ENCODE measurements at places on chromosomes 2 and 18.

- no peak for DNase-seq
Measured at GRCh38 chr2:108288534-108289106, at the start of gene SULT1C2. Gene SULT1C2, plus strand, starts transcription at chr2:108288895. Its CDS starts 4,773 bp downstream, at chr2:108293668.

DNA sequence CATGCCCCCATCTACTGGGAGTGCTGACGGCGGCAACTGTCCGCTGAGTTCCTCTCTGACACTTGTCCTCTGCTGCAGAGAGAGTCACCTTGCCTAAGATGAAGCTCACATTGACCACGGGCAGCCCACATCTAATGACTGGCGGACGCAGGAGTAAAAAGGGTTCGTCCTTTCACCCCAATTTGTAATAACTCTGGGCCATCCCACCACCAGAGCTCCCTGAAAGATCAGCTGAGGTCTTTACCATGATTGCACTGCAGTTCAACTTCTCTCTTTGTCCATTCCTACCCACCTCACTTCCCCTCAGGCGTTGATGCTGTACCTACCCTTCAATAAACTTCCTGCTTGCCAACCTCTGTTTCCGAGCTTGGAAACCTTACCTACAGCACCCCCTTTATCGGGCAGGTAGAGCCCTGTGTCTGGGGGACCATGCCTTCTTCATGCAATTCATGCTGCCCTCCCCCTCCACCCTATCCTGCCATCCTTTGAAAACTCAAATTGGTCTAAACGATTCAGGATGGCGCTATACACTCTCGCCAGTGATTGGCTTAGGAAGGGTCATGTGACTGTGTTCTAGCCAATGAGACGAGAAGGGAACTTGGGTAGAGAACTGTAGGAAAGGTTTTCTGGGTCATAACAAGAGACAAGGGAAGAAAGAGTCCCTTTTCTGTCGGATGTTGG, 10.3 kb upstream of the B3GNT2 start:
- no peak for DNase-seq

DNA sequence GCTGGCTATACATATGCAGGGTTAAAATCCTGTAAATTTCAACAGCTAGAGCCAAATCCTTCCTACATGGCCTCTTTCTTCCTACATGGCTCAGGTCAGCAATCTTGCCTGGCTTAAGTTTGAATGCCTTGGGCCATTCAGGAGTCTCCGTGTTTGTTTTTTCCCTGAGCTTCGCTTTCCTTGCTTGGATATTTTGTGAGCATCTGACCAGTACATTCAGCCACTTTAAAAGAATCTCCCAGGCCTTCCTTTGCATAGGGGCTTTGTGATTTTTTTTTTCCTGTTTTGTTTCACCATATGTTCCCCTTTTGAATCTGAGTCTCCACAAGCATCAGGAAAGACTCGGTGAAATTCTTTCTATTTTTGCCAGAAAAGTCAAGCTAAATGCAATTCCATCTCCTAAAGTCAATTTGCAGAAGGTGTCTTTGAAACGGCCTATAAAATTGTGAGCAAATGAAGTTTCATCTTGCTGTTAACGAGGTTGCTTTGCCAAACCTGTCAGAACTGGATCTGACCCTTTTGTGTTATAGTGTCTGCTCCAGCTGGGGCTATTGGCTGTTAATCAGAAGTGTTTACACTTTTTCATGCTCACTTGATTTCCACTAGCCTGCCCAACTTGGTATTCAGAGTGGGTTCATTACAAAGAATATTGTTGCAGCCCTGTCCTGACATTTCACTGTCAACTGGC, 256.9 kb downstream of the DCC start:
- DNase-seq: no peak

- no peak for DNase-seq
Measured at GRCh38 chr2:88471083-88471942, 18.8 kb upstream of the FOXI3 start.

DNA sequence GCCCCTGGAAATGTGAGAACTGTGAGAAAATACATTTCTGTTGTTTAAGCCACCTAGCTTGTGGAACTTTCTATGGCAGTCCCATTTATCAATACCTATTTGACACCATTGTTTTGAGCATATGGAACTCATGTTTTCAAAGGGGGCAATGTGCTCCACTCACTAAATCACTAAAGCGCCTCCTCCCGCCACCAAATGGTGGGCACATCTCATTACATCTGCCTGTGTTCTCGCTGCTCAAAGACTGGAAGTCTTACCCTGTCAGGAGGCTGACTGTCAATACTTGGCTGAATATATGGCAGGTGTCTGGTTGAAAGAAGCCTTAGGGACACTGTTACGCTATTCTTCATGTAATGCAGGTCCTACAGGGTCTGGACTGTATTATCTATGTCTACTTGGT, 767.7 kb downstream of the TSN start:
- DNase-seq: no peak

DNA sequence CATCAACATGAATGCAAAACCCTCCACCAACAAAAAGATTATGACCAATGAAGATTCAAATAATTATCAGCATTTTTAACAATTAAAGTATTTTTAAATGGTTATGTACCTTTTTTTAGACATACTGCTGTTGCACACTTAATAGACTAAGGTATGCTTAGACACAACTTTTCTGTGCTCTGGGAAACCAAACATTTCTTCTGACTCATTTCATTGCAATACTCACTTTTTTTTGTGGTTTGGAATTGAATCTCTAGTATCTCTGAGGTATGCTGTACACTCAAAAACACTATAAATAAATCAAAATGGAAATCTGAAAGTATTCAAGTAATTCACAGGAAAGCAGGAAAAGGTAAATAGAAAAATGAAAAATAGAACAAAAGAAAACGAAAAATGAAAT, 247.9 kb upstream of the POU3F3 start:
- DNase-seq: no peak

DNA sequence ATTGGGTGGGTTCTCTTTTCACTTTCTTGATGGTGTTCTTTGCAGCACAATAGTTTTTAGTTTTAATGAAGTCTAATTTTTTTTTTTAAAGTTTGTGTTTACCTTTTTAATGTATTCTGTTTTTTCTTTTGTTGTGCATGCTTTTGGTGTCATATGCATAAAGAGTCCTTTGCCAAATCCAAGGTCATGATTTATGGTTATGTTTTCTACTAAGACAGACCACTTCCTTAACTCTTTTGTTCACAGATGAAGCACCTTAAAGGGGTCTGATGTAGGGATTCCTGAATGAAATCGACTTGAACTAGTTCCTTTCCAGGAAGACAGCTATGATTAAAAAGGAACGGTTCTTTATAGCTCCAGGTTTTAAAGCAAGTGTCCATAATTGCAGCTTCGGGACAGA, 23.1 kb downstream of the LPIN1 start:
- DNase-seq: no peak

GRCh38 chr18:69259282-69259681, 141.4 kb upstream of the DOK6 start:
- DNase-seq: no peak

DNA sequence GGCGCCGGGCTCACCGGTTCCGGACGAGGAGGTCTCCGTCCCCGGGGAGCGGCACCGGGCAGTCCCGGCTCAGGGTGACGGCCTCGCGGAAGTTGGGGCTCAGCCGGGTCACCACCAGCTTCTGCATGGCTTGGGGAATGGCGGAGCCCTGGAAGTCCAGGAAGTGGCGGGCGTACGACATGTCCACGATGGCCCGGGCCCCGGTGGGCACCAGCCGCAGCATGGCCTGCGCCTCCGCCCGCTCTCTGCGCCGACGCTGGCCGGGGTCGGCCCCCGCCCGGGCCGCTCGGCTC, 157 bp downstream of the PTGR3 start:
- no peak for DNase-seq

GRCh38 chr2:132701810-132702209, 31.8 kb upstream of the LYPD1 start:
- no peak for DNase-seq

GRCh38 chr2:178108176-178108575, 4.1 kb upstream of the RBM45 start:
- no peak for DNase-seq

GRCh38 chr2:45259138-45259537, 249.9 kb upstream of the SIX2 start:
- DNase-seq: no peak

- DNase-seq: no peak
Measured at GRCh38 chr2:96914332-96914731, 44.5 kb upstream of the SEMA4C start.

DNA sequence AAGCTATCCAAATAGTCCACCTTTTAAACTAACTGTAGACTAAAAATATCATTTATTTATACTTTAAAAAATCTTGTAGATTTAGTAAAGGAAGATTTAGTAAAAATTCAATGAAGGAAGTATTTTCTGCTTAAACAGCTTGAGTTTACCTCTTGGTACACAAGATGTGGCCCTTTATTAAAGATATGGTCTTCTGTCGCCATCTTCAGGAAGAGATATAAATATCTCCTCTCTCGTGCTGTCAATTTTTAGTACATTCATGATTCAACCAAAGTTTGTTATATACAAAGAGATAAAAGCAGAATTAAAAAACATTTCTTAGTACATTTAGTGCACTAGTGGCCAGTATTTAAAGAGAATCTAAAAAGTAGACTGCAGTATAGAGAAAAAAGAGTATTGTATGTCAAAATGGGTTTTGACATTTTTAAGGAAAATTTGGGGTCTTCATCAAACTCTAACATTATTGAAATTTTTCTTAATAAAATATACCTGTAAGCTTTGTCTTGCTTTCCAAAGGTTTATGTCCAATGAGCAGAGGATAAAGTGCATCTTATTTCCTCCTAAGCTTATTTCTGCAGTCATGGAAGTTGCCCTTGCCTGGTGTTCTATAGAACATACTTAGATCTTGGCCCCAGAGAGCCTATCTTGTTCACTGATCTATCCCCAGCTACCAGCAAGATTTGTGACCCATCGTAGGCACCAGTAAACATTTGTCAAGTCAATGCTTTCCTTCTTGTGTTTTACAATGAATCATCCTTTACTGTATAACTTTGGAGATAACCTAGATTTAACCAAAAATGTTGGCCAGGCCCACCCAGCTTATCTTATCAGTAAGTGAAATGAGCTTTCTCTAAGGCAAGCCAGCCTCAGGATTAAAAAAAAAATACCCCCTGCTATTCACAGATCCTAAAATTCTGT, 18.5 kb upstream of the EML6 start:
- DNase-seq: no peak

- no peak for DNase-seq
Measured at GRCh38 chr2:55048508-55049042, 1.7 kb downstream of the RTN4 start.

DNA sequence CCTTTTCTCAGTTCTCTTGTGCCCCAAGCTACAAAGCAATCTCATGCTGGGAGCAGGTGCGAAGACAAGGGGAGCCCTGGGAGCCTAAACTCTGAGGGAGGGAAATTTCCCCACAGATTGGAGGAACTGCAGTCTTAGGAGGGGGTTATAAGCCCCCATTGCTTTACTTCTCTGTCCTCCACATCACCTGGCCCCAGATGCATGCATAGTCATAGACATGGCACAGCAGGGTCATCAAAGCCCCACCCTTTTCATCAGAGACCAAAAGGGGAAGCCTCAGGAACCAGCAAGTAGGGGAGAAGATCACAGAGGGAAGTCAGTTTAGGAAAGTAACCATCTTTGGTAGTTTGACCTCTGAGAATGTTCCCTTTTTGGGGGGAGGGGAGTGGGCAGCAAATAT, 33.7 kb downstream of the LANCL1 start:
- no peak for DNase-seq

- DNase-seq: no peak
Measured at GRCh38 chr2:233967164-233967563, 50.0 kb downstream of the TRPM8 start.

GRCh38 chr2:150639383-150639782, 151.9 kb upstream of the RND3 start:
- DNase-seq: no peak

GRCh38 chr2:101793277-101793969, 95.9 kb downstream of the MAP4K4 start:
- DNase-seq: no peak

DNA sequence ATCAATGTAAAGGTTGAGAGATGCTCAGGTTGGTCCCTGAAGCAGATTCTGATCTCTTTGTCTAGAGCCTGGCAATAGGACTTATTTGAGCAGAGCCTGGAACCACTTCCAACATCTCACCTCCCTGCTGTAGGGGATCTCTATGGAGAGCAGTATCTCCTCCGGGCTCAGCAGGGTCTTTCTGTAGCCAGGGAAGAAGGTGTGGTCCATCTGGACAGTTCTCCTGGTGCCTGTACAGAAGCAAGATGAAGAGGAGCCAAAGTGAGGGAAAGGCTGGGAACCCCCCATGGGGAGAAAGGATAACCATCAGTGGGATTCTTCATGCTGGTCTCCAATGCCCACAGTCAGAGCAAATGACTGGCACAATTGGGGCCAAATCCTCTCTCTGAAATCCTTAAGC, 34.8 kb downstream of the XDH start:
- no peak for DNase-seq

DNA sequence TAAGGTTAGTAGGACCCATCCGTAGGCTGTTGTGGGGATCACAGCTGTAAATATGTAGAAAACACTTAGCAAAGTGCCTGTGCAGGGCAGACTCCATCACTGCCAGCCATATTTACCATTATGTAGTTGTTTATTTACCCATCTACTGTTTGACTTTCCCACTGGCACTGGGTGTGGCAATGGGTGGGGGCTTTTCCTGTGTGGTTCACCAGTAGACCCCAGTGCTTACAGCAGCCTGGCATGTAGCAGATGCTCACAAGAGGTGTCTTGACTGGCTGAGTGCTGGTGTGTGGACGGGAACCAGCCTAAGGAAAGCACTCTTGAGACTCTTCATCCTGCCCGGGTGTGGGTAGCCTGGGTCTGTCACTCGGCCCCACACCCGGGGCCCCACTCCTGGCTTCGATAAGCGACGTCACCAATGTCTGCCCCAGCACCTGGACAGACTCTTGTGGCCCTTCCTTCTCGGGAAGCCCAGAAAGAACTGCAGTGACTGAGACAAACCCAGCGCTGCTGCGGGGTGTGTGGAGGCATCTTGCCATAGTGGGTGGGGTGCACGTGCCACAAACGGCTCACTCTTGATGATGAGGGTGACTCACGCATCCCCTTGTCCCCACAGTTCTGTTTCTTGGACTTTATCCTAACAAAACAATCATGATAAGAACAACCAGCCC, 78.3 kb downstream of the HDAC4 start:
- DNase-seq: peak; percentile 32

DNA sequence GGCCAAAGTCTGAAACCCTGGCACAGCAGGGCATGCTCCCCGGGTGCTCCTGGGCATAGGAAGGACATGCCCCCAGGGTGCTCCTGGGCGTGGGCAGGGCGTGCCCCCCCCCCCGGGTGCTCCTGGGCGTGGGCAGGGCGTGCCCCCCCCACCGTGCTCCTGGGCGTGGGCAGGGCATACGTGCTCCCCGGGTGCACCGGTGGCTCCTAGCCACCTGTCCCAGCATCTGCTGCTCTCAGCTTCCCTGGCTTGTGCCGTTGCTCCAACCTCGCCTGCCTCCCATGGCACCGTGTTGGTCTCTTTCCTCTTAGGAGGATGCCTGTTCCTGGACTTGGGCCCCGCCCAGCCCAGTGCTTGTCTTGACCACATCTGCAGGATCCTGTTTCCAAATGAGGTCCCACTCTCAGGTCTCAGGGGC, 95.6 kb upstream of the CTDP1 start:
- no peak for DNase-seq

GRCh38 chr2:148861367-148861766, 13.7 kb upstream of the KIF5C start:
- DNase-seq: no peak

GRCh38 chr2:185063761-185064160, 465.4 kb downstream of the ZNF804A start:
- DNase-seq: no peak
